Right ventricle myocardium superior (tissue), 1 donor: ENCODE measurements at places on chromosomes 2 and 18. TPM values are rescaled to one million over a fixed set of nuclear protein-coding genes. Genes with fewer than 3 reads are reported as not detected.

The HPCAL1 gene
- total RNA-seq: 34.3 TPM

- DNase-seq: no peak
These were observed 114.2 kb upstream of the ZNF236 start for GRCh38 chr18:76708071-76708721.

The POU3F3 gene
- not detected for total RNA-seq

The TRIM43 gene
- not detected for total RNA-seq

DNA sequence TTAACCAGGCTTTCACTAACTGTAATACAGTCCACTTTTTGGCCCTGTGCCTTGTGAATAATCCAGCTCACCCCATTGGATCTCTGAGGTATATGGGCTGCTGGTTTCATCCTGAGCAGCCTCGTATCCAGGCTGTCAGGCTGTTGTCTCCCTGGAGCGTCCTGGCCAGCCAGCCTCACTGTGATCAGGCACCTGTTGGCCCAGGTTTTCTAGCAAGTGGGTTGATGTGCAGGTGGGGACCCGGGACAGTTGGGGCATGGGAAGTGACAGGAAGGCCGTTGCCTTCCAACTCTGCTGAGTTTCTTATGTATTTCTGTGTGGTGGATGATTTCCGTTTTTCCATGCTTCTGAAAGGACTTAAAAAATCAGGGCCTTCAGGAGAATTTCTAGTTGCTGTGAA lies 132.4 kb downstream of the ACOXL start:
- no peak for DNase-seq

GRCh38 chr2:79721966-79722365 lies 209.1 kb downstream of the CTNNA2 start:
- DNase-seq: no peak

- no peak for DNase-seq
These were observed 147.0 kb upstream of the ALPP start for GRCh38 chr2:232231554-232231953.

DNA sequence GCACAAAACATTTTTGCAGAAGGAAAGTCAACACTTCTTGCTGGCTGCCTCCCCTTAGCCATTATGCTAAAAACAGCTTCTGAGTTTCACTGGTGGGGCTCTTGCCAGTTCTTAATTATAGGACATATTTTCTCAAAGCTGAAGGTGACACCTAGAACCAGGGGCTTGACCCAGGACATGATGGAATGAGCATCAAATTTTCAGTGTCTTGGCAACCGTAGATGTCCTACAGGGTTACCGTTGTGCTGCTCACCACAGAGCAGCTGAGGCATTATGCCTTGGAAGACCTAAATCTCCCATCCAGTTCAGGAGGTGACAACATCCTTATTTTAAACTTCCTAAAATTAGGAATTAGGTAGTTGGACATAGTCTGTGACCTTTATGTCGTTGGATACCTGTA lies 46.7 kb downstream of the TMEM185B start:
- DNase-seq: no peak

The BOK gene
- total RNA-seq: 3.8 TPM

The GKN1 gene
- not detected for total RNA-seq

The TNFAIP6 gene
- 2.8 TPM for total RNA-seq

The SERPINB11 gene
- not detected for total RNA-seq

The KCNJ3 gene
- 2.0 TPM for total RNA-seq
